ENCODE measurements at places on chromosomes 1 and 21. TPM values are rescaled to one million over a fixed set of nuclear protein-coding genes. Genes with fewer than 3 reads are reported as not detected.

TMOD4 gene
- not detected for total RNA-seq

FCGR2B gene
- total RNA-seq: under 0.01 TPM

CCDC190 gene
- total RNA-seq: 0.12 TPM

AZIN2 gene
- total RNA-seq: 9.4 TPM

IL20 gene
- total RNA-seq: not detected

KRTAP12-2 gene
- not detected for total RNA-seq

KRTAP19-3 gene
- total RNA-seq: not detected

FOXO6 gene
- total RNA-seq: not detected

- DNase-seq: peak; percentile 92
Observed at GRCh38 chr1:159122005-159122621, 45.5 kb upstream of the AIM2 start.

DNA sequence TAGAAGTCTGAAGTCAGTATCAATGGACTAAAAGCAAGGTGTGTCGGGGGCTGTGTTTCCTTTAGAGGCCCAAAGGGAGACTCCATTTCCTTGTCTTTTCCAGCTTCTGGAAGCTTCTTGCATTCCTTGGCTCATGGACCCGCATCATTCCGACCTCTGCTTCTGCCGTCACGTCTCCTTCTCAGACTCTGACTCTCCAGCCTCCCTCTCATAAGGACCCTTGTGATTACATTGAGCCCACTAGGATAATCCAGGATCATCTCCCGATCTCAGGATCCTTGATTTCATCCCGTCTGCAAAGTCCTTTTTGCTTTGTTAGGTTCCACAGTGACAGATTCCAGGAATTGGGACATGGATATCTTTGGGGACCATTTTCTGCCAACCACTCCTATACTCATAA lies 265.8 kb upstream of the CSF3R start:
- no peak for DNase-seq

- no peak for DNase-seq
Observed at GRCh38 chr1:182453631-182454030, 3.7 kb downstream of the RGSL1 start.

GRCh38 chr1:62530516-62531154 lies 66.7 kb upstream of the ANGPTL3 start:
- DNase-seq: peak; percentile 42

- no peak for DNase-seq
Observed at GRCh38 chr1:193741228-193741627, 554.8 kb upstream of the B3GALT2 start.

GRCh38 chr1:179774000-179774399 lies 30.9 kb downstream of the FAM163A start:
- DNase-seq: no peak

- DNase-seq: no peak
Observed at GRCh38 chr1:194705123-194705854, 1518.9 kb upstream of the B3GALT2 start.

- no peak for DNase-seq
Observed at GRCh38 chr1:200108659-200109058, 81.1 kb downstream of the NR5A2 start.

DNA sequence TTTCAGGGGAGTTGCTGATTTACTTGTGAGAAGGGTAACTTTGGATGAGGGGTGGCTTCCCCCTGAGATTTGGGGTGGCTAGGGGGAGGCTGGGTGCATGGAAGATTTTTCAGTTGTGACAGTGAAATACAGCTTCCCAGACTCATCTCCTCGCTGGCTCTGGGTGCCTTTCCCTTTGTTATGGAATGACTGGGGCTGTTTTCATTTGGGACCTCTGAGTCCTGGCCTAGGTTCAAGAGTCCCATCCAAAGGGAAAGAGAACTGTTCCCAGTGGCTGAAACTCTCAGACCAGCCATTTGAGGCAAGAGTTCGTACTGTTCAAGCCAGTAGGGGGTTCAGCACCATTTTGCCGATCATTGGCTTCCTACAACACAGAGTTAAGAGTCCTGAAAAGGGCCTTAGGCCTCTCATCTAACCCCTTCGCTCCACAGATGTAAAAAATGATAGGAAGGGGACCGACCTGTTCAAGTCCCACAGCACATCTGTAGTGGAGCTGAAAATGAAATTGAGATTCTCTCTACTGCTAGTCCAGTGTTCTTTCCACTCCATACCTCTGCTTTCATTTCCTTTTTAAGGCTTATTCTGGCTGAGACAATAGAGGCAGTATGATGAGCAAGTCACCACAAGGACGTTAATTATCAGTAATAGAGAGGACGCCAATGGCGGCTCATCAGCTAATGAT lies 958 bp downstream of the DDR2 start:
- peak; percentile 67 for DNase-seq

- DNase-seq: no peak
Observed at GRCh38 chr1:54285815-54286345, 85.9 kb downstream of the MRPL37 start.

- DNase-seq: no peak
Observed at GRCh38 chr1:243474906-243475305, 219.1 kb downstream of the SDCCAG8 start.

- DNase-seq: no peak
Observed at GRCh38 chr1:17558954-17559614, 19.6 kb downstream of the ARHGEF10L start.

DNA sequence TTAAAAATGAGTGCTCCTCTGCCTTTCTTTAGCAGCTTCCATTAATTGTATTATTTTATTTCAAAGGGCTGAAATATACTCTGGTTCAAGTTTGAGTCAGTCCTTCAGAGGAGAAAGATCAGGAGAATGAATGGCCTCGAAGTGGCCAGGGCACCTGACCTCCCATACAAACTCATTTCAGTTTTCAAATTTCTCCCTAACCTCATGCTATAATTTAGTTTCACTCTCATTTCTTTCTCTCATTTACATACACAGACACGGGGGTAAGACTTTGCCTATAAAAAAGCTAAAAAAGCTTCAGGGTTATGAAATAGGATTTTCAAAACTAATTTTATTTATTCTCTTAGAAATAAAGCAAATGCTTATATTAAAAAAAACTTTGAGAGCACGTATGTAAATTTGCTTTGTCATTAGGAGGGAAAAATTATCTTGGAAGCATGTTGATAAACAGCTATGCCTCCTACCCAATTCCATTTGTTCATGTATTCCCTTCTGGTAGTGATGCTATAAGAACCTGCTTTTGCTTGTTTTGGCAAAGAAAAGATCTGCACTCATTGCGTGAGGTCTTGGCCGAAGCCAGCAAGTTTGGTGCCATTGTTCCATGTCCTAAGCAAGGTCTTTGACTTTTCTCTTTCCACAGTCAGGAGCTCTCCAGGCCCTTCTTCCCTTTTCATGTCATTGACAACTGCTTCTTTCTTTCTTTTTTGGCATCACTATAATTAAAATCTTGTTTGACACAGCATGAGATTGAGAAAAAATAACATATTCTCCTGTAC lies 80.4 kb upstream of the LRRC53 start:
- DNase-seq: no peak

- DNase-seq: no peak
Observed at GRCh38 chr1:177897998-177898654, 71.7 kb downstream of the SEC16B start.

- peak; percentile 32 for DNase-seq
Observed at GRCh38 chr1:43531107-43531905, 623 bp downstream of the PTPRF start.

DNA sequence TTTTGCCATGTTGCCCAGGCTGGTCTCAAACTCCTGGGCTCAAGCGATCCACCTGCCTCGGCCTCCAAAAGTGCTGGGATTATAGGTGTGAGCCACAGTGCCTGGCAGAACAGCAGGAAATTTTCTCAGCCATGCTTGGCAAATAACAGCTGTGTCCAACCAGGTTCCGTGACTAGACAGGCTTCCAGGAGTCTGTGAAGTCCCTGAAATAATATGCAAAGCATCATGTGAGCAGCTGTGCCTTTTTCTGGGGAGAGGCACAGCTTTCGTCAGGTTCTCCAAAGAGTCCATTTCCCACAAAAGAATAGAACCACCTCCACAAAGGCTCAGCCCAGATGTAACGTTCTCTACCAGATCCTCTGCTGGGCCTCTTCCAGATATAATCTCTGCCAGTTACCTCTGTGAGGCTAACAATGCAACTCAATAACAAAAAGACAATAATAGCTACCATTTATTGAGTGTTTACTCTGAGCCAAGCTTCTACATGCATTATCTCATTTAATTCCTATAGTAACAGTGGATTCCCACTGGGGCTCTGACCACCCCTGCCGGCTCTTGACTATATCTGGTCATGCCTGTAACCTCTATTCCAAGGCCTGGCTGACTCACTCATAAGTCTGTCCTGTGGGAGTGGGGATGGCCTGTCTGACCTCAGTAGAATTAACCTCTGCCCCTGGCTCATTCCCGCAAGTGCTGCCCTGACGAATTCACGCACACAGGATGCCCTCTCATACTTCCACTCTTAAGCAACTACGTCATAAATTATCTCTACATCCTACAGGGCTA lies 4.0 kb upstream of the NKAIN1 start:
- peak; percentile 57 for DNase-seq

DNA sequence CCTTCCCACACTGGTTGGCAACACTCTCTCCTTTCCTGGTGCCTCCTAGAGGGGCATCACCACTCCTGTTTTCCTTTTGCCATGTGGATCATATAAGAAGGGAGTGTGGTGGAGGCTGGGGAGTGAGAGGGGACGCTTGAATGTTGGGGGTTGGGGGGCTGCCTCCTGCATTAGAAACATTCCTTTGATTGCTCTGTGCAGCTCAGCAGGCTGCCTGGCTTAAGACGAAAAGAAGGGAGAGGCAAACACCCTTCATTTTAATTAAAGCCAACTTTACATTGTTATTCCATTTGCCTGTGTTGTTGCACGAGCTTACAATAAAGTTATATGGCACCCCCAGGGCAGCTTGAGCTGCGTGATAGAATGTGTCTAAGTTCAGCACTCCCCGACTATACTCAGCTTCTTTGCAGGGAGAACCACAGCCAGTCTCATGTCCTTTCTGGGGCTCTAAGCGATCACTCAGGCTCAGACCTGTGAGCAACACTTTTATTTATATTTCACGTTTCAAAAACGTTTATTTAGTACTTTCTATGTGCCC lies 57.4 kb downstream of the FOXD2 start:
- no peak for DNase-seq

DNA sequence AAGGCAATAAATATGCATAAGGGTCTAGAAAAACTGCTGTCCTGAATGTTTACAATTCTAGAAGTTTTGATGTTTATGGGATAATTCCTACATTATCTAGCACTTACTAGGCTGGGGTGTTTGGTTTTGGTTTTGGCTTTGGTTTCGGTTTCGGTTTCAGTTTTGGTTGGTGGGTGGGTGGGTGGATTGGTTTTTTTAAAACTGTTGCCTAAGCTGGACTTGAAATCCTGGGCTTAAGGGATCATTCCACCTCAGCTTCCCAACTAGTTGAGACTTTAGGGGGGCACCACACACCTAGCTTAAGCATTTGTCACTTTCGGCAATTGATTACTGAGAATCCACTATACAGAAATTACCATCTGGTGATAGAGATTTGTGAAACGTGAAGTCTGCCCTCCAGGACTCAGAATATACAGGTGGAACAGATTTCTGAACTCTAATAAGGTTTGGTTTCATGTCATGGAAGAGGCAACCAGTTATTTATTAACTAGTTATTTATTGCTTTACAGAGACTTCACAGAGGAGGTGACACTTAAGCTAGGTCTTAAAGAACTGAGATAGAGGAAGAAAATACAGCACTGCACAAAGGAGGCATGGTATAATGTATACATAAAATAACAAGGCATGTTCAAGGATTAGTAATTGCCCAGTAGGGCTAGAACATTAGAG lies 69.6 kb downstream of the PIK3R3 start:
- peak; percentile 55 for DNase-seq

GRCh38 chr21:32412162-32413014 lies at the start of gene EVA1C:
Gene EVA1C, plus strand, starts transcription at chr21:32412706. Its CDS starts 148 bp downstream, at chr21:32412854.
- peak; percentile 65 for DNase-seq

DNA sequence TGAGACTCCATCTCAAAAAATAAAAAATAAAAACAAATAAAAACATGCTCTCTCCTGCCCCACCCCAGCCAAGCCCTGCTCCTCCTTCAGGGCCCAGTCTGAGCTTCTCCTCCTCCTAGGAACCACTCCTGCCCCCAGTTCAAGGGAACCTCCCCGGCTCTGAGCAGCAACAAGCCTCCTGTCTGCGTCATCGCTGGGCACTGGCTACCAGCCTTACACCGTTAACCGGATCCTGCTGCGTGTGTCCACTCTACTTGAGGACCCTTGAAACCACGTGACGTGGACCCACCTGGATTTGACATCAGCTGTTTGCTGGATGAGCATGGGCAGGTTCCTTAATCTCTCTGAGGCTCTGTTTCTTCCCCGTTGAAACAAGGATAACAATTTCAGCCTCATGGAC lies 1.6 kb upstream of the TAS1R2 start:
- DNase-seq: no peak

Data from RPMI7951 (cell line).